Kasumi-1 (cell line): ENCODE measurements at places on chromosomes 4 and X.

DNA sequence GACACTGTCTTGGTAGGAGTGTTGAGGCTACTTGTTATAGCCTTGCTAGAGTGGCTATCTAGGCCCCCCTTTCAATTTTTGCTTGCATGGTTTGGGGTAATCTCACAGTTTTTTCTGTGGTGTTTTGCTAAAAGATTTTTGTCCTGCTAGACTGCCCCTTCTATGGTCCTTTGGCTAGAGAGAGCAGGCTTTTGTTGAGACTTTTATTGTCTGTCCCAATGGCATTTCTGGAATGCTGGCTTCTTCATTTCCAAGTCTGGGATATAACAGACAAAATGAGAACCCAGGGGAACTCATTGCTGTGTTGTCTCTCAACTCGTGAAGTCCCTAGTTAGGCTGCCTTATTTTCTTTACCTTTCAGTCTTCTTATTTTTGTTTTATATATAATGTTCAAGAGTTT lies 160.2 kb upstream of the ZC4H2 start:
- DNase-seq: no peak

DNA sequence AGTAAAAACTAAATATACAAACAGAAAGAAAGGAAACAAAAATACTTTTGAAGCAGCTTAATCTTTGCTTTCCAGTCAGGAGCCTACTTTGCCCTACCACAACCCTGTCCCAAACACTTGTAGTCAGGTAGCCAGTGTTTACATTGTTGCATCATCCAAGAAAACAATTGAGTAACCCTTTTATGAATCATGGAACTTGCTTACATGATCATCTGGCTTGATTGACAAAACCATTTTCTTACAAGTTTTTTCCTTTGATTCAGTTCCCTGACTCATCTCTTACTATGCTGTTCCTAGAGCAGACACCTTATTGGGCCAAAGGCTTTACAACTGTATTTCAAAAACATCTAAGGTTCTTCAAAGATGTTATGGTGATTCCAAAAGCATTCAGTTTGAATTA lies 740.1 kb downstream of the KLHL13 start:
- no peak for DNase-seq

GRCh38 chr4:149993030-149993429 lies 85.2 kb upstream of the DCLK2 start:
- DNase-seq: no peak

- DNase-seq: peak; percentile 45
Measured at GRCh38 chr4:163107754-163108153, 58.9 kb downstream of the NAF1 start.

GRCh38 chr4:41294445-41295062 lies 37.8 kb downstream of the UCHL1 start:
- no peak for DNase-seq

DNA sequence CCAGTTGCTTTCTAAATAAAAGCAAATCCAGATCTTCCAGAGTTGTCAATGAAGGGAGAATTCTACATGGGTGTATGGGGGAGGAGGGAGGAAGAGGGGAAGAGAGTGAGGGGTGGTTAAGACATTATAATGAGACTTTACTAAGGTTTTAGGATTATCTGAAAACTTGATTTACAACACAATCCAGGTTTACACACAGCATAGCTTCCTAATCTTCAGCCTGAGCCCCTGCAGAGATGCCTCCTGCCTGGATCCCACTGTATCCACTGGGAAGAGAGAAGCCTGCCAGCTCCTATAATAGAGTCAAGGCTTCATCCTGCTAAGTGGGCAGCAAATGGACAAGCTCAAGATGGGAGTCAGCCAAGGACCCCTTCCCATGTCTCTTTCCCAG lies 85.6 kb upstream of the KIT start:
- no peak for DNase-seq

- no peak for DNase-seq
Measured at GRCh38 chrX:105635794-105636193, 186.5 kb upstream of the NRK start.

DNA sequence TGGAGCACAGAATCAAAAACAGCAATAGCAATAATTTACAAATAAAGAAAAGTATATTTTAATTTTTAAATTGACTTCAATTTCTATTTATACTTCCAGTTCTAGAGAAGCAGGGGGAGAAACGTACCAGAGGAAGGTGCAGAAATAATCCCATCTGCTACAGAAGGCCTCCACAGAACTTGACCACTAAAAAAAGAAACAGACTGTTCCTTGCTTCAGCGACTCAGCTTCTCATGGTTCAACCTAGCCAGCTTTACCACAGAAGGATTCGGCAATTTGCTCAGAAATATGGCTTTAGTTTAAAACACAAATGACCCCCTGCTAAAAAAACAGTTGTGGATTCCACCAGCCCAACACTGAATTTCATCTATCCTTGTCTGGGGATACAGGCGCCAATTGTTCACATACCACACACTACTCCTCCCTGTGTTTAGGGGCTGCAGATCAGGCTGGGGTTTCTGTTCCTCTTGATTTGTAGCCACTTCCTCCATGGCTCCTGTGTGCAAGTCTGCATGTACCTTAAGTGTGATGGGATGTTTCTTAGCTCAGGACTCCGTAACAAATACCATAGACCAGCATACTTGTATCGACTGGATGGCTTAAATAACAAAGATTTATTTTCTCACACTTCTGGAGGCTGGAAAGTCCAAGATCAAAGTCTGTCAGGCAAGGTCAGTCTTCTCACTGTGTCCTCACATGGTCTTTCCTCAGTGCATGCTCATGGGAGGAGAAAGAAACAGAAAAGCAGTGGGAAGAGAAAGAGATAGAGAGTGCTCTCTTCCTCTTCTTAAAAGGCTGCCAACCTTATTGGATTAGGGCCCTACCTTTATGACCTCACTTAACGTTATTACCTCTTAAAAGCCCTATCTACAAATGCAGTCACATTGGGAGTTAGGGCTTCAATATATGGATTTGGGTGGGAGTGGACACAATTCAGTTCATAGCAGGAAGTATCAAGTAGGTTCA lies 79.1 kb downstream of the AMOT start:
- DNase-seq: no peak

DNA sequence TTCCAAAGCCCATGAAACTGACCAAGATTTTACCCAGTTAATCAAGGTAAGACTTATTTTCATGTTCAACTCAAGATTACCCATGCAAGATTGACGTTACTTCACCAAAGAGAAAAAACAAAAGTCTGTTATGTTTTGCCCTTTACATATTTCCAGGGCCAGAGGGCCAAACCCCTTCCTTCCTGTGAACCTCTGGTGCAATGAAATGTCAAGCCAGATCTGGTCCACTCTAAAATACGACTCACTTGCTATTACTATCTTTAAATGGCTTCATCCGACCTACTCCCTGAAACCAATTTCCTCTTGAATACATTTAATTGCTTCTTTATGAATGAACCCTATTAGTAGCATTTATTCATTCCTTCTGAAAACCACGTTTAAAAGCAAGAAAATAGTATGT lies 33.0 kb downstream of the TSPAN5 start:
- DNase-seq: no peak

GRCh38 chr4:154958621-154959358 lies 177.7 kb downstream of the RBM46 start:
- no peak for DNase-seq

GRCh38 chr4:18850867-18851266 lies 829.3 kb upstream of the LCORL start:
- no peak for DNase-seq

- no peak for DNase-seq
Measured at GRCh38 chr4:94175553-94176261, 32.0 kb upstream of the SMARCAD1 start.

DNA sequence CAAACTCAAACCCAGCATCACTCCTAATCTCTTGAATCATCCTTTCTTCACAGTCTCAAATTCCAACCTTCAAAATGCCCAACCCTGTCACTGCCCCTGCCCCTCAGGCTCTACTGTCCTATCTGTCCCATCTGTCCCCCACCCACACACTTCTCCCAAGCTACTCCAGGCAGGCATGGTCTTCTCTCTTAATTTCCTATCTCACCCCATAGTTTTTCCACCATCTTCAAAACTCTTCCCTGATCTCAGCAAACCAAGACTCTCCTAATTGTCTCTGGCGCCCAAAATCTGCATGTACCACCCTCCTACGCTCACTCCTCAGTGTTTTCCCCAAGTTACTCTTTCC lies 644 bp downstream of the LAMP2 start:
- no peak for DNase-seq

GRCh38 chr4:101306764-101307615 lies 40.3 kb downstream of the PPP3CA start:
- no peak for DNase-seq

DNA sequence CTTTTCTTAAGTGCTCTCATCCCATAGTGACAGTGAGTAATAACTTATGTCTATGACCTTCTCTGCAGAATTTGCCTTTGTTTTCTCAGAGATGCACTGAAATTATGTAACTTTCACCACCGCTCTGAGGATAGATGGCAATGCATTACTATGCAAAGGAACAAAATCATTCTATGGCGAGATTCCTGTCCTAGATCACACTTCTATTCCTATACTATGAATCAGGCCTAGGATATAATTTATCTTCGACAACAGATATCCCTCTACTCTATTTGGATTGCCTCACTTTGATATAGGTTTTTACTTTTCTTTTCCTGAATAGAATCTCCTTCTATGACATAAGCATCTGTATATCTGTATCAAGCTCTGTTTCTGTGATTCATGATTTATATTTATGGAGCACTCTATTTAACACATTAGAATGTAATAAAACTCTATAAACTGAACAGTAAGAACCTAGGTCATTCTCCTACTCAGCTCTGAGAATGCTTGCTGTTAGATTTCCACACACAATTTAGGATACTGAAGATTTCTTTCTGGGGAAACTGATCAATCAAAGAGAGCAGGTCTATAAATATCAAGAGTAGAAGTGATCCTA lies 1082.3 kb upstream of the ADGRL3 start:
- DNase-seq: no peak

GRCh38 chr4:101294597-101294996 lies 52.7 kb downstream of the PPP3CA start:
- DNase-seq: peak; percentile 18

DNA sequence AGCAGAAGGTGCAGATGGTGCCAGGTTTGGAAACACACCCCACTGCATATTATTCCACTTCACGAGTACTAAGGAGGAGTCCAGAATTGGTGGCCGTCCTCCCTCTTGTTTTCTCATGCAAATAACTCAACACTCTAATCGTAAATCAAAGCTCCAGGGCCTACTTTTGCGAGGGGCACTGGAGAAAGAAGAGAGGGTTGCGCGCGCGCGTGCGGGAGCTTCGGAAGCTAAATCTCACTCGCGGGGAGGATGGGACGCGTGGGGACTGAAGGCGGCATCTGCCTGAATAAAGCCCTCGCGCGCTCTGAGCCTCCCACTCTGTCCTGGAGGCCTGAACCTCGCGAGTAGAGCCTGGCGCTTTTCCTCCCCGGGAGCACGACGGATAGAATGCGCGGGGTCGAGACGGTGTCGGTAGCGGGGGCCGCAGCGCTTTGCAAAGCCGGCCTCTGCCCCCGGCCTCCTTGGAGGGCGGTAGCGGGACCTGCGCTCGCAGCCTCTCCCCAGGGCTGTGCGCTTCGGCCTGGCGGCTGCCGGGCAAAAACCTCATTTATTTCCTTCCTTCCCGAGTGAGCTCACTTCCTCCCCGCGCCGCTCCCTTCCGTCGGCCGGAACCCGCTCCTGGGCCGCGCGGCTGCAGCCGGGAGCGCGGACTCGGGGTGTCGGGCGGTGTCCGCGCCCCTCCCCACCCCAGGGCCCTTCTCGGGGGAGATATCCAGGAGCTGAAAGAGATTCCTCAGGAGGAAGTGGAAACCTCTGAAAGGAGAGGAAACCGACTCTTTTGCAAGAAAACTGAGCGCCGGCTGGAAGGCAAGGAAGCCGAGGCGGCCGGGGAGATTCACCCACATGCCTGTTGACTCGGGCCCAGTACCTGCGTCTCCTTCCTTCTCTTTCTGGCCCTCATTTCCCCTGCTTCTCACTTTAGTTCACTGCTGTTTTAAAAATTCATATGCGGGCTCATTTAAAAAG lies 20.7 kb downstream of the HAND2 start:
- DNase-seq: peak; percentile 31

DNA sequence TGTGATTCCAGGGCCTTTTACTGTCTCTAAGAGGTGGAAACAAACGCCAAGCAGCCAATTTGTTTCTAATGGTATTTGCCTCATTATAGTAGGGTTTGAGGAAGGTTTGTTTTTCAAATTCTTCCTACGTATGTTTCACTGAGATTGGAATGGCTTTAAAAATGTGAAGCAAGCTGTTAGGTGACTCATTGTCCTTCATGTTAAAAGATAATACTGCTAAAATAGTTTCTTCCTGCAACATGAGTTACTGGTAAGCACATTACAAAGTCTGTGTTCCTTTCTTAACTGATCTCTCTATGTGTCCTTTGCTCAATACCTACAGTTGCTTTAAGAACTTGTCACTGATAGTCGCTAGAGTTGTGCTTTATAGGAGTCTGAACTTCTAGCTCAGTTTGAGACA lies 1183.9 kb downstream of the RPA4 start:
- DNase-seq: no peak

GRCh38 chr4:80305466-80305865 lies 30.1 kb upstream of the CFAP299 start:
- no peak for DNase-seq

DNA sequence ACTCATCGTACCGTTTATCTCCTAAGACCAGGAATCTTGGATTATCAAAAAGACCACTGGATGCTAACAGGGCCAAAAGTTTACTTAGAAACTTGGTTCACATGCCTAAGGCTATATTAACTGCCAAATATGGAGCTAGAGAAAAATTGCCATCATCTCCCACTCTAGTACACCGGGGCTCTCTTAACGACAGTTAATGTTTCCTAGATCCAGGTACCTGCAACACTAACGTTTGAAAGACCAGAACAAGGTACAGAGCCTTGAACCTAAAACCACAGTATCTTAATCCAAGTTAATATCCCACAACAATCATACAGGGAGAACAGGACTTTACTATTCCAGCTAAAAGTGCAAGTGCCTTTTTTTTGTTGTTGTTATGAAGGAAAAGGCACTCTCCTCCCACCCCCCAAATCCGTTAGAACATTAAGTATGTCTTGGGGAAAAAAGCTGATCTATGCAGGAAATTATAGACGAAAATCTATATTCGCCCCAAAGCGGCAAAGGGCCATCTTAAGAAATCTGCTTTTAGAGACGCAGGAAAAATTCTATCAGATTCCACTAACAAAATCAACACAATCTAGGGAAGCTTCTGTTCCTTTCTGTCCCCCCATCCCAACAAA lies 1.3 kb downstream of the G3BP2 start:
- no peak for DNase-seq

DNA sequence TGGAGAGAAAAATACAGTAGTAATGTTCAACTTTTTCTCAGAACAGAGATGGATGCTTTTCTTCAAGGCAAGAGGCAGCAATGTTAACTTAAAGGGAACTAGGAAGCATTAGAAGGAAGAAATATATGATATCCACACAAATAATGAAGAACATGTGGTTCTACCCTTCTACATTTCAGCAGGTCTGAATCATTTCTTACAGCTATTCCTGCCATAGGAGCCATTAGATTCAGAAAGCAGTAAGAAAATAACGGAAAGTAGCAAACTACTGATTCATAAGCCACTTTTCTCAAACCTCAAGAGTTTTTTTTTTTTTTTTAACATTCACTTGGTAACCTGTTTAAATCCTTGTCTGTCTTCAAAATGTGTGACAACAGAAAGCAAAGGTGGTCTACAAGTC lies 1251.6 kb upstream of the AGA start:
- DNase-seq: no peak

GRCh38 chr4:143654571-143654970 lies 45.9 kb downstream of the FREM3 start:
- no peak for DNase-seq
